ENCODE measurements at places on chromosomes 12 and 14.

- no peak for DNase-seq
These were observed 11.5 kb downstream of the UBC start for GRCh38 chr12:124902916-124903315.

- no peak for DNase-seq
These were observed 34.3 kb downstream of the SERPINA3 start for GRCh38 chr14:94646481-94646880.

GRCh38 chr12:114998118-114998749 is 314.3 kb upstream of the TBX3 start:
- no peak for DNase-seq

DNA sequence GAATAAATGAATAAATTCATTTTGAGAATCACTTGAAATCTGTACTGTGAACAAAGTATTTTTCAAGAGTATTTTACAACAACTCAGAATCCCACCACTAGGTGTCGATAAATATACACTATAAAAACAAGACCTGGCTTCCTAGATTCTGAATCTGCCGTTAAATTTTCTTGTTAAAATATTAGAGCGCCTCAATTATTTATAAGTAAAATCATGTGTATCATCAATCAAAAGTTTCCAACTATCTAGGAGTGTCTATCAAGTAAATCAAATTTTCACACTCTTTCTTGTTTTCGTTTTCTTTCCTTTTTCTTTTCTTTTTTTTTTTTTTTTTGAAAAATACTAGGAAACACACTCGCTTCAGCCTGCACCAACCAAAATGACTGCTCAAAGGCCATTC is 179.2 kb upstream of the DCN start:
- DNase-seq, result peak; percentile 78

DNA sequence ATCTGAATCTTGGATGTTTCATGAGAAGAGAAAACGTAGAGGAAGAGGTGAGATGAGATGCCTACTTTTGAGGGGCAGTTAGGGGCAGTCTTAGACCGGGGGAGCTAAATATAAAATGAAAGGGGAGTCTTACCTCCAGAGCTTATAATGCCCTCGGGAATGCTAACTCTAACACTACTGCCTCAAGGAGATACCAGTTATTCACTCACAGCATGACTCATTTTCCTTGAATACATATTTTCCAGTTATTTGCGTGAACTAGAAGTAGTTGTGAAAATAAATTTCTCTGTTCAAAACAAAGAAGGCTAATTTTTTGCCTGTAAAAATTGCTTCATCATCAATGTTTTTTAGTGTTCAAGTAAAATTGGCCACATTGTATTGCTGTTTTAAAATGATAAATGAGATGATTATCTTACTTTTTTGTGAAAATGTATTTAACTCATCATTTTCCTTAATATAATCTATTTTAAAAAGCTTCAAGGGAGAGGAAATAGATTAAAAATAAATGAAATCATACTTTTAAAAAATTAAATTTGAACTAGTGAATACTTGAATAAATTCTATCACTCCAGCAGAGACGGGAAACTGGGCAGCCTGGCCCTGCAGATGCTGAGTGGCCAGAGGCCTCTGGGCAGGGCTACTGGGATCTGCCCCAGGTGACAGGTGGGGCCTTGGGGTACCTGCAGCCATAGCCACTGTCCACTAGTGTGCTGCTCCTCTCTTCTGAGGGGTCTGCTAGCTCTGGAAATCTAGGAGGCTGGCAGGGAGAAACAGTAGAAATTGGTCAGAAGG is 339.3 kb downstream of the EGLN3 start:
- no peak for DNase-seq

DNA sequence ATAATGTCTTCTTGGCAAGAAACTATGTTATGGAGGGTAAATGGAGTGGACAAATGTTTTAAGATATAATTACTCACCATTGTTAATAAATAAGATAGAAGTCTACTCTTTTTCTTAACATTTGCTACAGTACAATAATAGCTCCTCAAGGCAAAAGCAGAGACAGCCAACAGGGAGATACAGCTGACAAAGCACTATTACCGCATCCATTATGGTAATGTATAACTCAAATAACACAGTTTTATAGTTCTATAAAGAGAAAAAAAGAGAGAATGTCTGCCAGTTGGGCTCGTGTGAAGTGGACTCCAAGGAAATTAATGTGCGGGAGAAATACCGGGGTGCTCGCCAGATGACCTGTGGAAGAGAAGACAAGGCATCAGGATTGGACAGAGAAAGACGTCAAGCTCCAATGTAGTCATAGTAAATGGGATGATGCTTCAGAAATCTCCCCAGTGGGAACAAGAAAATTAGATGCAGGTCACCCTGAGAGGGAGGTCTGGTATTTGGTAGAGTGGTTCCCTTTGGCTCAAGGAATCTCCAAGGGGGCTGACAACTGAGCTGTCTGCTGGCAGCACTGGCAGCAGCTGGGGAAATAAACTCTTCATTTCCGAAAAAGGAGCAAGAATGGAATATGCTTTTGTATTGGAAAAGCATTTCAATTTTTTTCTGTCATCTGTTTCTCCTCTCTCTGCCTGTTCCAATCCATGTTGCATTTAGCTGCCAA is 343.9 kb downstream of the LRFN5 start:
- no peak for DNase-seq

DNA sequence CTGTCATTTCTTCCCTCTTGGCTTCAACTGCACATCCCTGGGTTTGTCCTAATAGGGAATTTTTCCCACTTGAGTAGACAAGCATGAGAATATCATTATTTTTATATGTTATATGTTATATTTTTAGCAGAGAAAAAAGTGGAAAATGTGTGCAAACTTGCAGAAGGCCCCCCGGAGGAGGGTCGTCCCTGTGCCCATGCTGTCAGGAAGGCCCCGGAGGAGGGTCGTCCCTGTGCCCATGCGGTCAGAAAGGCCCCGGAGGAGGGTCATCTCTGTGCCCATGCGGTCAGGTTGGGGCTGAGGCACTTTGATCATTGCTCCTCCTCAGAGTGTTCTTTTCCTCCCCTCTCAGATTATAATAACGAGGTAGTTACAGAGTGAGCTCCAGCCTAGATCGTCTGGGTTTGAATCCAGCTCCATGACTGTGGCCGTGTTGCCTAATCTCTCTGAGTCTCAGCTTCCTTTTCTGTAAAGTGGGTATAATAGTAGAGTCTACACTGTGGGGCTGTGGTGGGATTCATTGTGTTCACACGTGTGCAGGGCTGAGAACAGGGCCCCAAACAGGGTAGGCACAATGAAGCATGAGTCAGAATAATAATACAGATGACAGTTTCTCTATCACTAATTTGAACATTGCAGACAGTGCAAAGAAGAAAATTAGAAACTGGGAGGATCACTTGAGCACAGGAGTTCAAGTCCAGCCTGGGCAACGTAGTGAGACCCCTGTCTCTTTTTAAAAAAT is 33.4 kb downstream of the ELK3 start:
- DNase-seq, result no peak

- DNase-seq, result no peak
These were observed 14.7 kb downstream of the P2RX4 start for GRCh38 chr12:121224591-121224990.
